ENCODE measurements at places on chromosomes 2 and 18.

GRCh38 chr2:69514819-69515218 lies 77.6 kb upstream of the NFU1 start:
- DNase-seq: no peak

- no peak for DNase-seq
Observed at GRCh38 chr2:182280118-182280517, 146.7 kb downstream of the PDE1A start.

DNA sequence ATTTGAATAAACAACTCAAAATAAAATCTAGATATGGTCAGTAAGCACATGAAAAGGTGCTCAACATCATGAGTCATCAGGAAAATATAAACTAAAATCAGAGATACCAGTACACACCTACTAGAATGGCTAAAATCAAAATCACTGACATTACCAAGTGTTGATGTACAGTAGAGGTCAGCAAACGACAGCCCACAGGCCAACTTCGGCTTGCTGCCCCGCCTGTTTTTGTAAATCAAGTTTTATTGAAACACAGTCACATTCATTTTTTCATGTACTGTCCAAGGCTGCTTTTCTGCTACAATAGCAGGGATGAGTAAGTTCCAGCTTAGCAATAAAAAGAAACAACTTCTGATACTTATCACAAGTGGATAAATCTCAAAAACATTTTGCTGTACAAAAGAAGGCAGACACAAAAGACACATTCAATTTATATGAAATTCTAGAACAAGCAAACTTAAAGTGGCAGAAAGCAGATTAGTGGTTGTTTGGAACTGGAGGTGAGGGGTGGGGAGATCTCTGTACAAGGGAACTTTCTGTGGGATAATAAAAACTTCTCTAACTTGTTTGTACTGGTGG lies 32.1 kb downstream of the TRAK2 start:
- DNase-seq: no peak

DNA sequence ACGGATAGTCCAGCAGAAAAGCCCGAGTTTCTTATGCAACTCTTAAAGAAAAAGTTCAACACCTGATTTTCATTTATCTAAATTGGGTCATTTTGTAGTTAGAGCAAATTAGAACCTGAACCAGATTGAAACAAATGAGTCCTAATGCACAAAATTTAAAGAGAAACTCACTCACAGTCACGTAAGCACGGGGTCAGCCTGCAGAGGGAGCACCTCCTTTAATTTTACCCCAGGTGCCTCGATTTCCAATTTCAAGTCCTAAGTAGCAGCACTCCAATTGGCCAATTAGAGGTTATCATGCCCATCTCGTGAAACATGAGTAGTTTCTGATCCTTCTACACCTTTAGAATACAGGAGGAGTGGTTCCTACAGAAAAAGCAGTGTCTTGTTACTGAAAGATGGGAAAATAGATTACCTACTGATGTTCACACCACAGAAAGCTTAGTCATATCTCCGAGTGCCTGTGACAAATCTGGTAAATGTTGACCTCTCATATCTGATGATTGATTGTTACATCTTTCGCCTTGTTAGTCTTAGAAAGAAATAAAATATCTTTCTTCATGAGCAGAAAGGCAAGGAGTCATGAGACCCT lies 1929.8 kb upstream of the LRRTM1 start:
- DNase-seq: no peak

DNA sequence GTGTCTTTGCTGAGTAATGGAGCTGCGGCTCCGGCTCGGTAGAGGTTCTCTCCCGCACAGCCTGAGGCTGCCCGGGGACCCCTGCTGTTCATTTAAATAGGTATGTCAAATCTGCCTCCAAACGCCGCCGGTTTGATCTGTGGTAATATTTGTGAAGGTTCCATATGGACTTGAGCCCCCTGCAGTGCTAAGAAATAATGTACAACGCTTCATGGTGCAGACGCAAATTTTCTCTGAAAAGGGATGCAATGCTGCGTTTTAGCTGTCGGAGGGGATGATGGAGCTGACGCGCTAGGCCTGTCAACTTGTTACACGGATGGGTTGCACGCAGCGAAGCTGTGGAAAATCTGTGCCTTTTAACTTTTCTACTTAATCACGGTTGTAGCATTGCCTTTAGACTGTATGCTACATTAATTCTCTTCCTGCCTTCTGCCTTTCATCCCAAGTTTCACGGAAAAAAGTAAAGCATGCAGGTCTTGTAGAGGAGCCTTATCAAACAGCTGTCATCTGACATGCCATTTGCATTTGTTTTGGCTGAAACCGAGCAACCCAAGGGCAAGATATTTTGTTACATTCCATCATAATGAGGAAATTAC lies 43.2 kb downstream of the MRPS9 start:
- no peak for DNase-seq

DNA sequence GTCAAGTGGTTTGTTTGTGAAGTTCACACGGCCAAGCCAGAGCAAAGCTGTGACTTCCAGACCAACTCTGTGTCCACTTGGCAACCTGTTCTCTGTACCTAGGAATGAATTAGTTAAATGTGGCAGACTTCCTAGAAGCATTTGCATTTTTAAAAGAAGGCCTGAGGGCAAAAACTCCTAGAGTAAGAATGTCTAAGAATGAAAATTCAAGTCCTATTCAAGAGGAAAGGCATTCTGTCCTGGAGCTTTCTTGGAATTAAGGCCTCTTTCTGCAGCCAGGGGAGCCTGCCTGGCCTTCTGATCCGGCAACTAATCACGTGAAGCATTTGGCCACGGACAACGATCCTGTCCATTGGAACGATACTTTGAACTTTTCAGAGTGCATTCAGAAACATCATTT lies 155.0 kb downstream of the SETBP1 start:
- DNase-seq: no peak

DNA sequence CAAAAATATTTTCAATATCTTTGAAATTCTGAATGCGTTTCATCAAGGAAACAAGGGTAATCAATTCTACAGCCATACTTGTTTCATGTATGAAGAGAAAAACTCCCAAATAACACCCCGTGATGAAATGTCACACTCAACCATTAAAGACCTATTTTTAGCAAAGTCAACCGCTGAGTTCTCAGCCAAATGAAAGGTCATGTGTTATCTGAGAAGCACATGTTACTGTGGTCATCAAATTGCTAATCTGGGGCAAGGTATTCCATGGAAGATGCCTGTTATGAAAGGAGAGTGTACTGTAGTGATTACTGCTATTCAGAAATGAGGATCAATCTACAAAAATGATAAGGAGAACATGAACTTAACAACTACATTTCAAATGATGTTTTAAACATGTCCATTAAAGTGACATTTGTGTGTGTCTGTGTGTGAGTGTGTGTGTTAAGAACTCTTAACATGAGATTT lies 126.7 kb downstream of the BCL2 start:
- peak; percentile 77 for DNase-seq

- DNase-seq: no peak
Observed at GRCh38 chr2:204170411-204170810, 233.8 kb downstream of the ICOS start.

DNA sequence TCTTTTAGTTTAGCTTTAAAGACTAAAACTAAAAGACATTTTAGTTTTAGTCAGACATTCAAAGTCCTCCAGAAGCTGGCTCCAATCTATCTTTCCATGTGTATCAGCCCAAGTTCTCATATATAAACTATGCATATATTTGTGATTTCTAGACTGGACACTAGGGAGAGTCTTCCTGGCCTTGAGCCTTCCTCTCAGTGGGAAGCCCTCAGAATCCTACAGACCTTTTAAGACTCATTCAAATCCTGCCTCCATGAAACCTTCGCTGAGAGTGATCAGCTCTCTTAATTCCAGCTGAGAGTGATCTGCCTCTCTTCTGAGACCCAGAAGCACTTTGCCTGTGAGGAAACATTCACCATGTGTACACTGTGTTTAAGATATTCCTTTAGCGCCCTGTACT lies 452.7 kb downstream of the TGIF1 start:
- DNase-seq: no peak

DNA sequence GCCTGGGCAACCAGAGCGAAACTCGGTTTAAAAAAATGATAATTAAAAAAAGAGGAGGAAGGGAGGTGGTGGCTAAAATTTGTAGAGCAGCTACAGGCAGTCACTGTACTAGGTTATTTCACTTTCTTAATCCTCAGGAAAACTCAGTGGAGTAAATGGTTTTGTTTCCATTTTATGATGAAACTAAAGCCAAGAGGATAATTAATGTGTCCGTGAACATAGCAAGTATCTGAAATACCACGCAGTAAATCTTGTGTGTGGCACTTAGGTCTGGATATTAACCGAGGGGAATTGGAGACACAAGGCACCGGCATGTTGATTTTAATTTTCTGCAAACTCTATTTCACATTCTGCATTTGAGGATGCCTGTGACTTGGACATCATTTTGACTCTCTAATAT lies 14.5 kb downstream of the SH3BP4 start:
- DNase-seq: no peak

GRCh38 chr18:42446195-42446594 lies 491.2 kb downstream of the PIK3C3 start:
- DNase-seq: no peak

DNA sequence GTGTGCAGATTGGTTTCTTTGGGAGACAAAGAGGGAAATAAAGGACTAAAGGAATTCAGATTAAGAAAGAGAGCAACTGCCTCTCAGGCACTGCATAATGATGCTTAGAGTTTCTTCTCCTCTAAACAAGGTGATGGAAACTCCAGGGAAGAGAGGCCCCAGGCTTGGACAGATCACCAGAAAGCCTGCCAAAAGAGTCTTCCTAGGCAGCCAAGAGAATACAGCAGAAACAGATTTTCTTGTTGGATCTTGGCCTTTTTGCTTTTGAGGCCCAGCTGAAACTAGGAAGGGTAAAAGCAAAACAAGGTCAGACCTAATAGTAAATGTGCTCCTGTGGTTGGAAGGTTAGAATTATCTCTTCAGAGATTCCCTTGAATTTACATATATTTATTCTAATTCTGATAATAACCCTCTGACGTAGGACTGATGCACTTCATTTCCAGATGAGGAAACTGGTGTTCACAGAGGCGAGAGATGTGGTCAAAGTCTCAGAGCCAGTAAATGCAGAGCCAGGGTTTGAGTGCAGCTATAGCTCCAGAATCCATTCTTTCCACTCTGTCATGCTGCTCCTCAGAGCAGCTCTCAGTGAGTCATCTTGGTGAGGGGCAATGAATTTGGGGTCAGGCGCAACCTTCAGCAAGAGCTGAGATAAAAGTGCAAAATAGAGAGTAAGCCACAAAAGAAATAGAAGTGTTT lies 142.3 kb upstream of the FBXO11 start:
- DNase-seq: no peak

- no peak for DNase-seq
Observed at GRCh38 chr2:16090650-16091575, 150.6 kb downstream of the MYCN start.

DNA sequence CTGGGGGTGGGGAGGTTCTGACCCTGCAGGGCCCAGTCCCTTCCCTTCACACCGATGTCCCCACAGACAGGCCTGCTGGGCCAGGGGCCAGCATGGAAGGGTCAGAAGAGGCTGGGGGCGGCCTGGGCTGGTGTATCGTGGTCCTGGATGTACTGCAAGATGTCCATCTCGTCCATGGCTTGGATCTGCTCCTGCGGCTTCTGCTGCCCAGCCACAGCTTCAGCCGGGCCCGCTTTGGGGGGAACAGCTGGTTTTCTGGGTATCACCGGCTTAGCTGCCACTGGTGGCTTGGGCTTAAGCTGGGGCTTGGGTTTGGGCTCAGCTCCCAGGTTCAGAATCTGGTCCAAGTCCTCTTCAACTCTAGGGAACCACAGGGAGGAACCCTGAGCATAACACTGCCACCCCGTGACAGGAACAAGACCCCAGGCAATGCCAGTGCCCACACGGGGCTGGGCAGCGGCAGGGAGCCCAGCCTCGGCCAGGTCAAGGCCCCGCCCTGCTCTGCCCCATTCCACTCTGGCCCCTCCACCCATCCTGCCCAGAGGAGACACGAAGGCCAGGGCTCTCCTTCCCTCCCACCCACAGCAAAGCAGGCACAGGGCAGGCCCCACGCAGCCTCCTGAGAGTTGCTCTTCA lies 31.9 kb downstream of the HS1BP3 start:
- DNase-seq: no peak

DNA sequence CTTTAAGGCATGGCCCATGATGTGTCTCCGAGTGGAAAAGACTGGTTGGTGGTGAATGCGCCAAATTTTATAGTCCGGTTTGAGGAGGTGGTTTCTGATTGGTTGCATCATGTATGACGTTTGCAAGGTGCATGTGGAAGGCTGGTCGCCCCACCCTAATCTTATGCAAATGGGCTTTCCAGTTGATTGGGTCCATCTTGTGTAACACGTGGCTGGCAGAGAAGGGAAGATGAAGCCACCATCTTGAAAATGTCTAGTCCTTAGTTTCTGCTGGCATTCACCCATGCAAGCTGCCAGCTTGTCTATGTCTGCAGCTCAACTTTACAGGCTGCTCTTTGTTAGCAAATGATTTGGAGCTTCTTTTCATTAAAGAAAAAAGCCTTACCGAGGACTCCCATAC lies 132.2 kb downstream of the PIK3C3 start:
- no peak for DNase-seq

GRCh38 chr2:15472133-15472532 lies 89.0 kb downstream of the NBAS start:
- DNase-seq: no peak

GRCh38 chr18:67261931-67262552 lies 254.5 kb downstream of the DSEL start:
- no peak for DNase-seq

GRCh38 chr2:101310834-101311695 lies 2.6 kb upstream of the RNF149 start:
- DNase-seq: no peak

- peak; percentile 69 for DNase-seq
Observed at GRCh38 chr2:206693399-206694137, 24.6 kb downstream of the DYTN start.

- no peak for DNase-seq
Observed at GRCh38 chr2:64779117-64779690, 125.5 kb upstream of the SERTAD2 start.

DNA sequence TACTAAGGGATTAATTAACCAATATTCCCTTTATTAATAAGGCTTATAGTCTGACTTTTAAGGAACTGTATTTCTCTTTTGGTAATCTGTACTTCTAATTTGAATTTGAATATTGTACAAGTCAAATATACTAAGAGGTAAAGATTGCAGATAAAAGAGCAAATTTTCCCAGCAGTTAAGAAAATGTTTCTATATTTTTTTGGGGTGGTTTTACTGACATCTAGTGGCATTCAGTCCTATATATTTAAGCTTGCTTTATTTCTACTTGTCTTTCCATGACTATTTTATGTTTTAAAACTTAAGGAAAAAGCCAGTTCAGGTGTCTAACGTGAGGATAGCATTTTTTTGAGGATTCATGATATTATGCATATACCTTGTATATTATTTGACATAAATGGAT lies 41.6 kb downstream of the TDRD15 start:
- DNase-seq: no peak

DNA sequence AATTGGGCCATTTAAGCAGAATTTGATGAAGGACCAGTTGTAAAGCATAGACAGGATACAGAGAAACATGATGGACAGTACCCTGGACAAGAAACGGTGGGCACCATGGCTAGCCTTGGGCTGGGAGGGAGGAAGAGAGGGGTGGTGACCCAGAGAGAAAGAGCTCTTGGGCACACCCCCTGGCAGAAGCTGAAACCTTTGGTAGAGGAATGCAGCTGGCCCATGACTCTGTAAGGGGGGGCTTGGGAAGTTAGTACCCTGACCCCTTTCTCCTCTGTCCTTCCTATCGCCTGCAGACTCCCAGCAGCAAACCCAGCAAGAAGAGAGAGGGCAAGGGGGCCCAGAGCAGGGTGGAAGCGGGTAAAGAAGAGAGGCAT lies 32.6 kb downstream of the MRPL44 start:
- DNase-seq: no peak

- no peak for DNase-seq
Observed at GRCh38 chr2:132621131-132621875, 48.7 kb downstream of the LYPD1 start.
